AG10803 (cell line): ENCODE measurements at places on chromosomes 13 and 19.

DNA sequence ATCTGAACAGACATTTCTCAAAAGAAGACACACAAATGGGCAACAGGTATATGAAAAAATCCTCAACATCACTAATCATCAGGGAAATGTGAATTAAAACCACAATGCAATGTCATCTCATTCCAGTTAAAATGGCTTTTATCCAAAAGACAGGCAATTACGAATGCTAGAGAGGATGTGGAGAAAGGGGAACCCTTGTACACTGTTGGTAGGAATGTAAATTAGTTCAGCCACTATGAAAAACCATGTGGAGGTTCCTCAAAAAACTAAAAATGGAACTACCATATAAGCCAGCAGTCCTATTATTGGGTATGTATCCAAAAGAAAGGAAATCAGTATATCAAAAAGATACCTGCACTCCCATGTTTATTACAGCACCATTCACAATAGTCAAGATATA, 24.7 kb upstream of the ZC3H13 start:
- DNase-seq, result no peak

DNA sequence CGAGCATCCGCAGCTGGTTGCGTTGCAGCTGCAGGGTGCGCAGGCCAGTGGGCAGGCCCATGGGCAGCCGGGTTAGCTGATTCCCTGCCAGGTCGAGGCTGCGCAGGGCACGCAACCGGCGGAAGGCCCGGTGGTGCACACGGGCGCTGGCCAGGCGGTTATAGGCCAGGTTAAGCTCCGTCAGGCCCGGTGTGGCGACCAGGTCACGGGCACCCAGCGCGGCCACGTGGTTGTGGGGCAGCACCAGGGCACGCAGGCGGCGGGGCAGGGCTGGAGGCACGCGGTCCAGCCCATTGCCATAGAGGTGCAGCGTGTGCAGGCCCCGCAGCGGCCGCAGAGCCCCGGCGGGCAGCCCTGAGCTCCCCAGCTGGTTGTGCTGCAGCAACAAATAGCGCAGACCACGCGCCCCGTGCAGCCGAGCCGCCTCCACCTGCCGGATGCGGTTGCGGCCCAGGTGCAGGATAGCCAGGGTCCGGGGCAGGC, 5.3 kb downstream of the PODNL1 start:
- DNase-seq, result no peak

- DNase-seq, result no peak
Observed at GRCh38 chr19:1134431-1134830, 30.6 kb downstream of the GPX4 start.

GRCh38 chr13:114260814-114261213, 20.6 kb upstream of the UPF3A start:
- no peak for DNase-seq
